T follicular helper cell (primary cell): ENCODE measurements at places on chromosomes 5 and 9.
A peak's percentile ranks its signal among the peaks of the same experiment; 100 is the strongest.

DNA sequence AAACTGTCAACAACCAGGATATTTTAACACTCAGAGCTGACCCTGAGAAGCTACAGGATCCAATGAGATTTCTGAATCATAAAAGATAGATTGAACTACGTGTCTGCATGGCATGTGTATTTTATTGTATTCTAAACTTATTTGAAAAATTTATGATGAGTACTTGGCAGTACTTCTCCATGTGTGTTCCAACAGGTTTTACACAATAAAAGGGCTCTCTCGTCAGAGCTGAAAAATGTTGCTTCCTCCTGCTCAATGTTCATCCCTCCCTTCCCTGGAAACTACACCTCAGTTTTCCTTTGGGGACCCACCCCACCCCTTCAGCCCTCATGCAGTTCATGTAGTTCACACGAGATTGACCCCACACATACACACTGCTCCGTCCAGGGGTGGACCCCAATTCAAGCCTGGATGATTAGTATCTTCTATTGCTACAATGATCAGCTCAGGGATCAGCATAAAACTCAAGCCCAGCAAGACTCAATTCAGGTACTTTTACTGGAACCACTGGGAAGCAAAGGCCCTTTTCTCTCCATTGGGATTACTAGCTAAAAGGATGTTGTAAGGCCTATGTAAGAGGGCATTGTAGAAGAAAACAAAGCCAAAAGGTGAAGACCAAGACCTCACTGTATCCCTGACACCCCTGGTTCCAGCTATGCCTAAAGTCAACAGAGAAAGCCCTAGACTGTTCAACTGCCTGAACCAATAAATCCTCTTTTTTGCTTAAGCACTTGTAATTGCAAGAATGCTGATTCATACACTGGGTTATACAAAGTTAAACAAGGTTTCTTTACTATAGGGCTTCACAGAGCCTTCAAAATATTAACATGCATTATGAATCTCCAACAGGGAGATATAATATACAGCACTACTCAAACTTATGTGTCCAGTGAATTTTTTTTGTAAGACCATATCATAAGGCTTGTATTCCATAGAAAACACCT, 112.6 kb downstream of the SAXO1 start:
- DNase-seq = no peak

- no peak for DNase-seq
These were observed 63.9 kb upstream of the SPRY4 start for GRCh38 chr5:142388696-142389095.

GRCh38 chr9:121550569-121551512, 51.2 kb upstream of the GGTA1 start:
- DNase-seq = peak; percentile 40

DNA sequence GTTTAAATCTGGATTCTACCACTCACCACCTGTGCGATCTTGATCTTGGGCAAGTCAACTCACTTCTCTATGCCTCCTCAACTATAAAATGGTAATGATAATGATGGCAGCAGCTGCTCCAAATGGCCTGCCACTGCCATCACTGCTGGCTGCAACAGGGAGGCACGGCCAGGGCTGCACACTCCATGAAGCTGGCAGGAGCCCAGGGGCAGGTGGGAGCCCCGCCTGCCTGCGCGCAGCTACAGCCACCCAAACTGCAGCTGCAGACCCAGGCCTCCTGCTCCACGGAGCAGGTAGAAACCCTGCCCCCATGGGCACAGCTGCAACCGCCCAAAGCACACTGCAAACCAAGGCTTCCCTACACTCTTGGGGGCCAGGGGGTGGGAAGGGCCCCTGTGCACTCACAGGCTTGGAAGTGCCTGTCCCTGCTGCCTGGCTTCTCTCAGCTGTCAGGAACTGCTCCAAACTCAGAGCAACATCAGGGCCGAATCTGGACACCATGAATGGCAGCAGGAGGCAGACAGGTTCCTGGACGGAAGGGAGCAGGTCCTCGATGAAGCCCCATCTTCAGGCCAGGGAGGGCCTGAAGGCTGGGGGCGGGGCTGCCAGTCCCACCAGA, 57.6 kb downstream of the PRELID2 start:
- no peak for DNase-seq

GRCh38 chr5:10457682-10458574, 16.2 kb downstream of the ROPN1L start:
- DNase-seq = no peak

- no peak for DNase-seq
These were observed 147.5 kb downstream of the LURAP1L start for GRCh38 chr9:12922224-12922866.

DNA sequence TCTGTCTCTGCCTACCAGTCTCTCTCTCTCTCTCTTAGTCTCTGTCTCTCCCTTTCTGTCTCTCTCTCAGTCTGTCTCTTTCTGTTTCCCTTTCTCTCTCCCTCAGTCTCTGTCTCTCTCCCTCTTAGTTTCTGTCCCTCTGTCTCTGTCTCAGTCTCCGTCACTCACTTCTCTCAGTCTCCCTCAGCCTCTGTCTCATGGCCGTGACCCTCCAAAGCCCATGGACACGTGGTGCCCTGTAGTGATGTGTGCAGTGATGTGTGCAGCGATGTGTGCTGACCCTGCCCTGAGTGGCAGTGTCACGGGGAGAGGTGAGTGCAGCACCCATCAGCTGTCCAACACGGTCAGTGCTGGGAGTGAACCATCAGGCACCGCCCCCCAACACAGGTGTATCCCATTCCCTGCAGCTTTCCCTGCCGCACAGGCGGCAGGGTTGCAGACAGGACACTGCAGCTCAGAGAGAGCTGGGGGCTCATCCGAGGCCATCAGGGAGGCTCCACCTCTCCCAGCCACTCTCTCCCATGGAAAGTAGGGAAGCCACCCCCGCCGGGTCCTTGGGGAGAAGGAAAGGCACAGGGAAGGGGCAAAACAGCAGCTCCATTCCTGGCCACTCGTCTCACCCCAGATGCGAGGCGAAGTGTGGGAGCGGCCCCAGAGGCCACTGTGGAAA, 794 bp upstream of the LRRC14B start:
- no peak for DNase-seq

- no peak for DNase-seq
These were observed 213.9 kb upstream of the TBCA start for GRCh38 chr5:77990020-77990419.

- no peak for DNase-seq
These were observed 539.4 kb downstream of the BNC2 start for GRCh38 chr9:16331031-16331430.

GRCh38 chr5:172585114-172585513, 55.9 kb upstream of the NEURL1B start:
- no peak for DNase-seq

DNA sequence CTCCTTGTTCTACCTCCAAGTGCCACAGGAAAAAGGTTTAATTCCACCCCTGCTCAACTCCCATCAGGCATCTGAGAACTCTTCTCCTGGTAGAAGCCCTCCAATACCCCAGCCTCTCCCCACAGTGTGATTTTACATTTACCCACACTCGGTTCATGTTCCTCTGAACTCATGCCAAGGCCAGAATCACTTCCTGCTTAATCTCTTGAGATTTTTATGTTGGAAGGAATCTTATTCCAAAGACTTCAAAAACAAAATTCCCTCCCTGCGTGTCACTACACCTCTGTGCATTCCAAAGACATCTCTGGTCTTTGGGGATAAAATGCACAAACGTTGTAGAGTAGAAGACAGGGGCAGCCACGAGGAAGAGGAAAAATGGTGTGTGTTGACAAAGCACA, 186.8 kb downstream of the ACTL7B start:
- no peak for DNase-seq

- DNase-seq = peak; percentile 1
These were observed 33.0 kb upstream of the WHRN start for GRCh38 chr9:114538241-114538640.

DNA sequence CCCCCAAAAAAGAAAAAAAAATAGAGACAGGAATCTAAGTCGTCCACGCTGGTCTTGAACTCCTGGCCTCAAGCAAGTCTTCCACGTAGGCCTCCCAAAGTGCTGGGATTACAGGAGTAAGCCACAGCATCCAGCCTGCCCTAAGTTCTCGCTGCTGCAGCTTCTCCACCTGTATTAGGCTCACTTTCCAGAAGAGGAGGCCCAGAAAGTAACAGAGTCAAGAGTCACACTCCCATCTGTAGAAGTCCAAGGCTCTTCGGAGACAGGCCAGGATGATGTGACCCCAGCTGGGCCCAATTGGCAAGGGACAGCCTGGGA, 1.8 kb downstream of the EEIG1 start:
- no peak for DNase-seq

- DNase-seq = no peak
These were observed 314.2 kb downstream of the CDK5RAP2 start for GRCh38 chr9:120265791-120266190.

- no peak for DNase-seq
These were observed 326.8 kb downstream of the BNC2 start for GRCh38 chr9:16543686-16544085.

DNA sequence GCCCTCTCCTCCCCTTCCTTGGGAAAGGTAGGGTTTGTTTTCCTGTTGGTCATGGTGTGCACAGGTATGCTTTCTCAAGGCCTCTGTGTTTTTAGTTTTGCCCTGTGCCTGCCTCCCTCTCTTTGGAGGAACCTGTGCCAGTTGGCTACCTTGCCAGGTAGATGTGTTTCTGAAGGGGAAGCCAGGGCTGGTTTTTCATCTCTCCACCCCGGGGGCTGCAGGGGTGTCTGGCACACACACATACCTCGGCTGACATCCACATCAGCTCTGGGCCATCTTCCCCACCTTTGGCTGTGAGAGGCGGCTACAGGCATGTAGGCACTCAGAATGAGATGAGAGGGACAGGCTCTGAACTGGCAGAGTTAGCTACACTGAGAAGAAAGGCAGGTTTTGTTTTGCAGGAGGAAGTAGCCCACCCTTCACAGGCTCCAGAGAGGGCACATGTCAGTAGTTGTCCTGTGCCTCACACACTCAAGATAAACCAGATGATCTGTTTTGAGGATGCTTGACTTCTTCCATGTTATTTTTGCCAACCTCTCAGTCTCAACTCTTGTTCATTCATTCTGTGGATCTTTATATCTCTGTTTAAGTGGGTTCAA, 9.7 kb downstream of the RGMB start:
- no peak for DNase-seq

GRCh38 chr9:36389590-36389989, 10.5 kb downstream of the RNF38 start:
- DNase-seq = no peak

GRCh38 chr5:146967646-146968045, 89.1 kb upstream of the PPP2R2B start:
- DNase-seq = no peak

DNA sequence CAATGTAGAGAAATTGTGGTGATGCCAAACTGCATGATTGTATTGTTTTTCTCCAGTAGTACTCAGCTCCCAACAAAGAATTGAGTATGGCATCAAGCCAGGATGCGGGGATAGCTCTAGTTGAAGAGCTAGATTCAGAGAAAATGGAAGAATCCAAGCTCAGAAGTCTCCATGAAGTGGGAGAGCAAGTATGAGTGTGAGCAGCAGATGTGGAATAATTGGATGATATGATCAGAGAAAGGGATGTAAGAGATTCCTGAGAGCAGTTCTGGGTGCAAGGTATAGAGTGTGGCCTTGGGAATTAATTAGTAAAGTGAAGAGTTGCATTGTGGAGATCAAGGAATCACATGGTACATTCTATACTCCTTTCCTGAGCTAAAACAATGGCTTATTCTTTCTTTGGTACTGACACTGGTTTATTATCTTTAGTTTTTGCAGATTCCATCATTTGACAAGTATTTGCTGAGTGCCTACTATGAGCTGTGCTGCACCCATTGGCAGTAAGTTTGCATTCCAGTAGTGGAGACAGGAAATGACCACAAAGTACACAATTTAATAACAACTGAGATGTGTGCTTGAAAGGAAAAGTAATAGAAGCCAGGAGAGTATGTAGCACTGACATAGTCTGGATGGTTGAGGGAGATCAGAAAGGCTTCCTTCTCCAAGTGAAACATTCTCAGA, 177.1 kb downstream of the CPLANE1 start:
- no peak for DNase-seq

DNA sequence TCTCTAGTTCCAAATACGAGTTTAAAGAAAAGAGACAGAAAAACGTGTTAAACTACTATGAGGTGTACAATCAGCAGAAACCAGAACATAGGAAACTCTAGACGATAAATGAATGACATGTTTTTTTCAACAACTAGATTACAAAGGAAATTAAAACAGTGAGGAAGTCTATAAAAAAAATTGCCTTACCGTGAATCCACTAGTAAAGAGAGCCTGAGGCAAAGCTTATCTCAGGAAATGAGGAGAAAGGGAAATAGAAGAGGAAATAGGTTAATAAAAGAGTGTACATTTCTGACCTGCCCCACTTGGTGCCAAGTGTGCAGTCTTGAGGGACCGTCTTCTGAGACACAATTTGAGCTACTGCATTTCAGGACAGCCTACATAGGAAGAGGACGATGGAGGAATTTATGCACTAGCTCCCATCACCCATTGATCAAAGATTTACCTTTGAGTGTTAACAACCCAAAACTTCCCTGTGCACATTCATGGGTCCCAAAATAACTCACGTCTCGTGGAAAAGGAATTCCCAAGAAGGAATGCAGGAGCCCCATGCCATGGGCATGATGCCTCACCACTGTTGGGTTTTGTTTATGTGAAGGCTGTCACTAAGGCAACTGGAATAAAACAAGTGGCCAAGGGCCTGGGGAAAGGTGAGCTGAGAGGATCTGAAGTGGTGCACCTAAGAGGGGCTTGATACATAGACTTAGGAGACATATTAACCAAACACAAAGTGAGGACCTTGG, 53.6 kb upstream of the SLC1A3 start:
- no peak for DNase-seq

GRCh38 chr9:137912671-137913070, 35.1 kb downstream of the CACNA1B start:
- DNase-seq = no peak

DNA sequence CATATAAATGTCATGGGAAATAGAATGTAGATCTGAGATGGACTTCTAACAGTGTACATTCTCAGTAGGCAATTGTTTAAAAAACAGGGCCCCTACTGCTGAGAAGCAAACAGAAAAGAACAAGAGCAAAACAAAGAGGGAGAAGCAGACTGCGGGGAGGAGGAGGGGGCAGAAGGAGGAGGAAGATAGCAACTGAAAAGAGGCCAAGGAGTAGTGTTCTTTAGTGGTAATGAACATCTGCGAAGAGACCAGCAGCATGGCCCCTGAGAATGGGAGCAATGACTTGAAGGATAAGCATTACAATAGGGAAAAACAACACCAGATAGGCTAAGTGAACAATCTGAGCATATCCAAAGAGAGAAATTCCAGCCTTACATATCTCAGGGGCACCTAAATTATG, 36.8 kb downstream of the HAPLN1 start:
- no peak for DNase-seq

DNA sequence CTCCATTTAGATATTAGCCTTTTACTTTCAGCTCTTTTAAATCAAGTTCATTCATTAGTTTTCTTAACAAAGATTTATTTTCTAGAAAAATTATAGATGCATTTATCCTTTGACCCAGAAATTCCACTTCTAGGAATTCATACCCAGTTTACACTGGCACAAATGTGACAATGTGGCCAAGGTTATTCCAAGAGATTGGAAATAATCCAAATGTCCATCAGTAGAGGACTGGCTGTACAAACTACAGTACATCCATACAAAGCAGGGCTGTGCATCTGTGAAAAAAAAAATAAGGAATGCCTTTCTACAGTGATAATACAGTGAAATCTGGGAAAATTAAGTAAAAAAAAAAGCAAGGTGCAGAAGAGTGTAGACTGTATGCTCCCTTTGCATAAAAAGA, 149.2 kb downstream of the GABBR2 start:
- DNase-seq = no peak

GRCh38 chr5:77230727-77231470, 20.4 kb downstream of the PDE8B start:
- DNase-seq = no peak

GRCh38 chr5:108919591-108920326, 172.1 kb downstream of the FER start:
- DNase-seq = no peak
